ENCODE measurements at places on chromosomes 1 and 21. TPM values are rescaled to one million over a fixed set of nuclear protein-coding genes. Genes with fewer than 3 reads are reported as not detected.
A peak's percentile ranks its signal among the peaks of the same experiment; 100 is the strongest.

- no peak for DNase-seq
These were observed 57.9 kb upstream of the IRF2BP2 start for GRCh38 chr1:234667600-234668576.

DNA sequence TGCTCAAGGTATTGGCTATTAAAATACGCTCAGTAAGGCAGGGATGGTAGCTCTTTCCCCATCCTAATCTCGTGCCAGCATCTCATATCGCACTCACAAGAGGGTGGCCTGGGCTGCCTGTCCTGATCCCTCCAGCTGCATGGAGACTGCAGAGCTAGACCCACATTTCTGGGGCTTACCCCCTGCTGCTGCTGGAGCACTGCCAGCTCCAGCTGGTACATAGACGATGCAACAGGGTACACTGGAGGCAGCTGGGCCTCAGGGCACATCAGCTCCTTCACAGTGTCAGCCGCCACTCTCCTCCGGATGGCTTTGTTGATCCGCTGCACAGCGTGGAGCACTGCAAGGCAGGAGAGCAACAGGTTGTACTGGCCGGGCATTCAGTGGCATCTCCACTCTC, 16.0 kb downstream of the IQGAP3 start:
- DNase-seq, result no peak

GRCh38 chr1:182644886-182645285, 39.5 kb downstream of the RGS8 start:
- no peak for DNase-seq

GRCh38 chr1:224884361-224884801, 45.1 kb upstream of the DNAH14 start:
- no peak for DNase-seq

DNA sequence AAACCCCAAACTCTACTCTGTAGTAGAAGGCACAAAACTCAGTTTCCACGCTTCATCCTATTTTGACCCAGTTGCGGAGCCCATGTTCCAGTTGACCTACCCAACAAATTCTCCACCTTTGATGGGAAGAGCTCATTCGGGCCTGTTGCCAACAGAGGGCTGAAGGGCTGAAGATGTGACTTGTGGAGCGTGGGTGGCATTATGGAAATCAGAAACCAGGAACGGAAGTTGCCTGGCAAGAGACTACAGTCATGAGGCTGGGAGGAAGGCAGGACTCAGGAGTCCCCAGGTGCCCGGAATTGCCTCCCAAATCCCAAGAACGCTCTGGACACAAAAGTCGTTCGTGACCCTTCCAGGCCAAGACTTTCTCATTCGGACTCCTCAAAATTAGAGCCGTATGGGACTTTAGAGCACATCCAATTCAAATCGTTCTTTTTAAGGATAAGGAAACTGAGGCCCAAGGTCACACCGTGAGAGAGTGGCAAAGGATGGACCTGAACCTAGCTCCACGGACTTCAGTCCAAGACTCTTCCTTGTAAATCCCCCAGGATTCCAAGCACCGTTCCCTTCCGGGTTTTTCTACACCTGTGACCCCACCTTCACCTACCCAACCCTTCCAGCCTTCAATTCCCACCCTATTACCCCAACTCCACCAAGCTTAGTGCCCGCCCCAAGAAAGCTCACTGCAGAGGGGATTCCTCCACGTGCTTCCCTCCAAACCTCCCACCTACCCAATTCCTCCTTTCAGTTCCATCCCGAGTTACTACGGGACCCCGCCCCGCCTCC, 739 bp downstream of the SMG5 start:
- no peak for DNase-seq

DNA sequence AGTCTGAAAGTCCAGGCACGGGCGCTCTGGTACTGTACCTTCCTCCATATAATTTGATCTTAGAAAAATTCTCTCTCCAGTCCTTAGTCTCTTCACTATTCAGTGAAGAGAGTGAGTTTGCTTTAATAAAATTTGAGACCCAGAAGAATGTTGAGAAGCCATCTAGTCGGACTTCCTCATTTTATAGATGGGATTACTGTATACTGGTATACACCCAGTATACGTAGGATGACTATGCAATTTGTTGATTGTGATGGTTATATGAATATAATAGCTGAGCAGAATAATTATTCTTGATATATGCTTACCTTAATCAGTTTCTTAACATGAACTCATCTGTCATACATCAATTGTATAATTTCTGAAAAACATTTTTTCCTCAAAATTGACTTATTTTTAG, 328.0 kb upstream of the B3GALT2 start:
- DNase-seq, result no peak

- DNase-seq, result no peak
These were observed 99.7 kb downstream of the PRDM2 start for GRCh38 chr1:13799502-13800283.

GRCh38 chr1:147773215-147773715, 12.9 kb upstream of the GJA5 start:
- DNase-seq, result no peak

GRCh38 chr1:90838720-90839119, 121.6 kb upstream of the BARHL2 start:
- no peak for DNase-seq

DNA sequence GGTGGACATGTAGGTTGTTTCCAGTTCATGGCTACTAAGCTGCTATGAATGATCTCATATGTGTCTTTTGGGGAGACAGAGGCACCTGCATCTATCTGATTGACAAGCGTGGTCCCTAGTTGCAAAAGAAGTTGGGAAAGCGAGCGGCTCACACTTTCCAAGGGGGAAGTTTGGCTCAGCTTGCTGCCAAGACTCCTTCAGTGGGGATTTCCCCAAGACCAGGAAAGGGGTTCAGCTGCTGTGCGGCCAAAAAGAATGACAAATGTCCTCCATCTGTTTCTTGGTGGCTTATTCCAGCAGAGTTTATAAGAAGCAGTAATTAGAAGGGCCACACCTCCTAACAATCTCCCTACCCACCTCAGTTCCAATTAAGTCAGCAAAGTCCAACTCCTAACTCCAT, 128.5 kb upstream of the GALNT2 start:
- no peak for DNase-seq

- DNase-seq, result no peak
These were observed 2.5 kb upstream of the HLX start for GRCh38 chr1:220876511-220877376.

DNA sequence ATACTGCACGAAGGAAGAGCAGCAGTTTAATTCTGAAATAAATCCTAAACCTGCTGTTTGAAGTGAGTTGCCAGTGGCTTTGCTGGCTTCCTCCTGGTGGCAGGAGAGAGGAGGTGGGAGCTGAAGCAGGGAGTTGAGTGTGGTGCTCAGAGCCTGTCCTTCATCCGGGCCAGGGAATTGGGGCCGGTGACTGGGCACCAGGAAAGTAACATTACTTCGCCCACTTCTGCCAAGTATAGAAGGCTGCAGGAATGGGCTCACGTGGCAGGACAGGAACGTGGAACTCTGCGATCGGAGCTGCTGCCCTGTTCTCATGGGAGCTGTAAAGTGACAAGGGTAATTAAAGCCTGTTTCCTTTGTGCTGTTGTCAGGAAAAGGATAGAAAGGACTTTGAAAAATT, 8.7 kb downstream of the TOR3A start:
- no peak for DNase-seq

GRCh38 chr1:156283521-156283920, 604 bp upstream of the TMEM79 start:
- no peak for DNase-seq

DNA sequence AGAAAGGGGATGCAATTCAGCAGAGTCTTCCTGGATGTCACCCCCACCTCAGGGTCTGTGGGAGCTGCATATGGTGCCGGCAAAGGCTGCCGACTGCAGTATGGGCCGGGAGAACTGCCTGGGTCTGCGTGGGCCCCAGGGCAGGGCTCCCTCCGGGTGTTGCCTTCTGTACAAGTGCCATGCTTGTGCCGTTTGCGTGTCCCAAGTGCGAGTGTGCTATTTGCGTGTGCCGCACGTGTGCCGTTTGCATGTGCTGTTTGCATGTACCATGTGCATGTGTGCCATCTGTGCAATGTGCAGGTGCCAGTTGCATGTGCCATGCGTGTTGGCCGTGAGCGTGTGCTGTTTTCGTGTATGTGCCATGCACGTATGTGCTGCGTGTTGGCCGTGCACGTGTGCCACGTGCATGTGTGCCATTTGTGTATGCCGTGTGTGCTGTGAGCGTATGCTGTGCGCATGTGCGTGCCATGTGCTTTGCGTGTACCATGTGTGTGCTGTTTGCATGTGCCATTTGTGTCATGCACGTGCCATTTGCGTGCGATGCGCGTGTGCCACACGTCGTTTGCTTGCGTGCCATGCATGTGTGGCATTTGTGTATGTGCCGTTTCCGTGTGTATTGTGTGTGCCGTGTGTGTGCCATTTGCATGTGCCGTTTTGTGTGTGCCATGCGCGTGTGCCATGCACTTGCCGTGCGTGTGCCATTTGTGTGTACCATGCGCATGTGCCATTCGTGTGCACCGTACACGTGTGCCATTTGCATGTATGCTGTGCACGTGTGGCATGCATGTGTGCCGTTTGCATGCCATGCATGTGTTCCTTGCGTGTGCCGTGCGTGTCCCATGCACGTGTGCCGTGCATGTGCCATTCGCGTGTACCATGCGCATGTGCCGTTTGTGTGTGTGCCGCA, 1.5 kb upstream of the TAS1R3 start:
- no peak for DNase-seq

GRCh38 chr1:226716577-226716976, 22.5 kb downstream of the ITPKB start:
- no peak for DNase-seq

DNA sequence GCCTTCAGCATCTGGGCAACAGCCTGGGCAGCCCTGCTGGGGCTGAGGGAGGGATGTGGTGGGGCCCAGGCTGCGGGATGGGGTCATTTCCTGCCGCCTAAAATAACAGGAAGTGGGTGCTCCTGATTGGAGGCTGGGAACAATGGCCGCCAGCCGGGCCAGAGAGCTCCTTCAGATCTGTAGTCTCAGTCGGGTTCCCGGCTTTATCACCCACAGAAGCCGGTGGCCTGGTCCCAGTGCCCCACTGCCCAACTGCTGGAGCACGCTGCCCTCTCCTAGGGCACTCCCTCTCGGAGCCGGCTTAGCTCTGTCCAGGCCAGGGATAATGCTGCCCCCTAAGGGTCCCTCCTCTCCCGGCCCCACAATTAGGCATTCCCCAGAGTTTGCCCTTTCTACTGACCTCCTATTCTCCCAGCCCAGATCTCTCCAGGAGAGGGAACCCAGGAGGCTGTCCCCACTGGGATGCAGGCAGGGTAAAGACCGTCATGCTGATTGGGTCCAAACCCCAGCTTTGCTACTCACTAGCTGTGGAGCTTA, 5.1 kb downstream of the MAP7D1 start:
- DNase-seq, result peak; percentile 70

GRCh38 chr21:26077521-26077920, 93.0 kb downstream of the APP start:
- DNase-seq, result no peak

- no peak for DNase-seq
These were observed 125.1 kb downstream of the CRB1 start for GRCh38 chr1:197393105-197393504.

- no peak for DNase-seq
These were observed 24.3 kb downstream of the WNT2B start for GRCh38 chr1:112533029-112533428.

DNA sequence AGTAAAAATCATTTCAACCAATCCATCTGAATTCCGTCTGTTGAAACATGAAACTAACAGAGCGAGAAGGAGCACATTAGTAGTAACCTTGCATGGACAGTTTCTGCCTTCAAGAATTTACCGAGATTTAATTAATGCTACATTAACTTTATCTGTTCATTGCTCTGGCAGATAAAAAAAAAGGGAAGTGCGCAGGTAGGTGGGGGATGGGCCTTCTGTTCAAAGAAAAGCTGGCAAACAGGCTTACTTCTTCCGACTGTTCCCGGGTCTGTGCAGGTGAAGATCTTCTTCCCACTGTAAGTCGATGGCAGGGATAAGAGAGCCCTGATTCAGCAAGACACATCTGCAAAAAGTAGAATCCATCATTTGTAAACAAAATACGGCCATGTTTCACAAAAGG, 172.6 kb upstream of the DMRTA2 start:
- DNase-seq, result no peak

The UHMK1 gene
- total RNA-seq, result 55.9 TPM

The L1TD1 gene
- total RNA-seq, result not detected

The INAVA gene
- total RNA-seq, result 1.3 TPM

The ERICH3 gene
- total RNA-seq, result 33.0 TPM

The LRRN2 gene
- total RNA-seq, result 38.5 TPM

The HUNK gene
- 10.2 TPM for total RNA-seq

The DHDDS gene
- total RNA-seq, result 49.3 TPM

The RAP1GAP gene
- 215 TPM for total RNA-seq

The CYP4Z1 gene
- 2.7 TPM for total RNA-seq
